Hematopoietic multipotent progenitor cell treated with erythropoietin and hydrocortisone succinate and interleukin-3 and kit ligand, for 6 days (in vitro differentiated cells): ENCODE measurements at places on chromosomes 1 and 21.
A peak's percentile ranks its signal among the peaks of the same experiment; 100 is the strongest.

DNA sequence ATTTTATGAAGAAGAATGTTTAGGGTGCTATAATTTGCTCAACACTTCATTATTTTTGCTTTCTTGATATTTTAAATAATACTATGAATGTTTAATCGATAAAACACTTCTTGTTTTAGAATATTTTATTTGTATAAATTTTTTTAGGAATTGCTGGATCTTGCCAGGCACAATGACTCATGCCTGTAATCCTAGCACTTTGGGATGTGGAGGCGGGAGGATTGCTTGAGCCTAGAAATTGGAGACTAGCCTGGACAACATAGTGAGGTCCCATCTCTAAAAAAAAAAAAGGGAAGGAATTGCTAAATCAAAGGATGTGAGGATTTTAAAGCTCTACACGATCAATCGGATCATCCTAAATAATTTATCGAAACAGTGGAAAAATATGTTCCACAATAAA is 17.6 kb downstream of the RNF11 start:
- DNase-seq, result no peak

GRCh38 chr1:206419250-206419649 is 51.0 kb upstream of the IKBKE start:
- DNase-seq, result peak; percentile 29

DNA sequence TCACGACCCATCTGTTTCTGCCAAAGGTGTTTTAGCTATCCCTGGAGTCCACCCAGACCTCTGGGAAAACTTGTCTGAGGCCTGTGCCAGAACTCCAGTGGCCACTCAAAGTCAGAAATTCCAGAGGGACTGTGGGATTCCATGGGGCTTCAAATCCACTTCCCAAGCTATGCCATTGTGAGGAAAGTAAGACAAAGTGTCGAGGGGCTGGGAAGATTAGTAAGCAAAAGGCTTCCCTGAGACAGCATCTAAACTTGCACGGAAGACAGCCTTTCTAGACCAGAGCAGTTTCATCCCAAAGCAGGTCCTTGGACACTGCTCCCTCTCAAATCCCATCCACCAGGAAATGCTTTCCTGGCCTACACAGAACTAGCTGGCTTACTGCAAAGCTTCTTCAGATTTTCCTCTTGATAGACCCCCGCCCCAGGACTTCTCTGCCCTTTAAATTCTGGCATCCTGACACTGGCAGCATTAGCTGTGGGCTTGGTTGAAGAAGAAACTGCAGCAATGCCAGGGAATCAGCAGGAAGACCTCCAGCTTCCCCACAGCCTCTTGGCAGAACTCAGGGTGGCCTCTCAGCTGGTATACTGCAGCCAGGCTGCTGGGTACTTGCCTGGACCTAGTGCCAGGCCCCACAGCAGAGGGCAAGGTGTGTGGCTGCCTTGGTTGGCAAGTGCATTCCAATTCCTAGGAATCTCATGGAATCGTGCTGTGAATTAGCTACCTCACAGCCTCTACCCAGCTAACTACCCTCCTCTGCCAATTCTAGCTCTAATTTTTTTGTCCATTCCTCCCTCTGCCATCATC is 27.3 kb upstream of the LMX1A start:
- no peak for DNase-seq

GRCh38 chr1:98210064-98210463 is 289.2 kb upstream of the DPYD start:
- DNase-seq, result no peak

DNA sequence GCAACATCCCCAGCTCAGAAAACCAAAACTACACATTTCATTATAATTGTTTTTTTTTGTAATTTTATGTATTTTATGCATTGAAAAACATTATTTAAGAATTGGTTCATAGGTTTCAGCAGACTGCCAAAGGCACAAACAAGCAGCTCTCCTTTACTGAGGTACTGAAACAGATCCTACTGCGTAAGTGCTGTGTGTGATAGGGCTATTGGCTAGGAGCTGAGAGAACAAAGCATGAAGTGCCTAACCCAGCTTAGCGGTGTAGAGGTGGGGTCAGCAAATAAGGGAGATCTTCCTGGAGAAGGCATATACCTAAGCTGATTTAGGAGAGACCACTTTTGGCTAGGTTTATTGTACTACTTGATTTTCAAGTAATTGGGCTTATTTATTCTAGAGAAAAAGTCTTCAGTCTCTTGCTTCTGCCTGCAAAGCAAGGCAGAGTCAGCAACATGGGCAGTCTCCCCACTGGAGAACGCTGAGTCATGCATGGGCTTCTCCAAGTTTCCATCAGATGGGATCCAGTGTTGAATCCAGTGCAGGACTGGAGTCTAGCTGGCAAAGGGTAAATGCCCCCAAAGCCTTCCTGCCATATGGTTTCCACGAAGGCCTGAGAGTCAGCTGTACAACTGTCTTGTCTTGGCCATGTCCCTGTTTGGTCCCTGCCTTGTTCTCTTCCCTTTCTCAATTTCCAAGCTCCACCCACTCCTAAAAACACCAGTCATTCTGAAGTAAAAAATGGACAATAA is 18.0 kb upstream of the YTHDF2 start:
- no peak for DNase-seq

GRCh38 chr1:226979115-226979516 is 39.0 kb downstream of the COQ8A start:
- no peak for DNase-seq

- DNase-seq, result peak; percentile 69
Measured at GRCh38 chr1:167629681-167630567, at the start of gene RCSD1. Gene RCSD1, plus strand, starts transcription at chr1:167630232. Its CDS starts 192 bp downstream, at chr1:167630424.

DNA sequence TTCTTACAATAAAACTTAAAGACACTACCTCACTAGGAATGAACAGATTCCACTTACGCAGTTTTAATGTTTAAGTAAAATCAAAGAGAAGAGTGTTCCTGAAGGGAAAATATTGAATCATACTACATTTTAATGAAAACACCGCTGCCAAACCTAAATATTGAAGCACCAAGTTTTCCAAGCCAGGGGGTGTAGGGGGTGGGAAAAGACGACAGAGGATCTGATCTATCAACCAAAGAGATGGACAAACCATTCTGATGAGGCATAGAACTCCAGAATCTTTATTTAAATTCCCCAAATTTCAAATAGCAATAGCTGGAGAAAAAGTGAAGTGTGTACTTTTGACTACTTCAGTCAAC is 1.2 kb downstream of the ELK4 start:
- no peak for DNase-seq

GRCh38 chr21:16608209-16608830 is 878.5 kb downstream of the USP25 start:
- no peak for DNase-seq
